GM13976 (cell line): ENCODE measurements at places on chromosomes 13 and 19.
A peak's percentile ranks its signal among the peaks of the same experiment; 100 is the strongest.

DNA sequence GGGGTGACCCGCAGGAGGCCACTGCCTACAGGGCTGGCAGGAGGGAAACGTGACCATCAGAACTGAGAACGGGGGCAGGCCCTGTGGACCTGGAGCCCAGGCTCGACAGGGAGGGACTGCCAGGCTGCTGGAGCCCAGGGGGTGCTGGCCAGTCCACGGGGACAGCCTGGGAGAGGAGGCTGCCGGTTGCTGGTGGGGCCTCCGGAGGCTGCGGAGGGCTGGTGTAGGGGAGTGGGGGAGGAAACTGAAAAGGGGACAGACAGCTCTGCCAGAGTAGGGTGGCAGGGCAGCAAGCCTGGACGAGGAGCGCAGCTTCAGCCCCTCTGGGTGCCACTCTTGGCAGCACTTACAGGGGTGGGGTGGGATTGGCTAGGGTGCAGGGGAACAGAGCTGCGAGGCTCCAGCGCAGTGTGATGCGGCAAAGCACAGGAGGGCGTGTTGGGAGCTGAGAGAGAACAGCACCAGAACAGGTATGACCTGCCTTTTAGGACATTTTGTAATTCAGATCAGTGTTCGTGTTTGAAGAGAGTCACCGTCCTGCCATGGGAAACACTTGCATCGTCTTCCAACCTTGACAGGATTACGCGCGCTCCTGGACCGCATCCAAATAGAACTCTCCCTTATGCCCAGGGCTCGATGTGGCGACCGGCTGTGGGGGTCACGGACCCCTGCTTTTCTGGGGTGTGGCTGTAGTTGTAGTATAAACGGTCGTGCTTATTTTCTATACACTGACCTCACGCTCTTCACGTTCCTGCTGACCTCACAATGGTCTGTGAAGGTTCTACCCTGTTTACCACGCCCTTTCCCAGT is 19.9 kb upstream of the ARHGEF7 start:
- DNase-seq, result no peak

- no peak for DNase-seq
Measured at GRCh38 chr13:107881362-107881761, 334.0 kb downstream of the LIG4 start.

- DNase-seq, result no peak
Measured at GRCh38 chr13:80274643-80275042, 66.3 kb downstream of the SPRY2 start.

DNA sequence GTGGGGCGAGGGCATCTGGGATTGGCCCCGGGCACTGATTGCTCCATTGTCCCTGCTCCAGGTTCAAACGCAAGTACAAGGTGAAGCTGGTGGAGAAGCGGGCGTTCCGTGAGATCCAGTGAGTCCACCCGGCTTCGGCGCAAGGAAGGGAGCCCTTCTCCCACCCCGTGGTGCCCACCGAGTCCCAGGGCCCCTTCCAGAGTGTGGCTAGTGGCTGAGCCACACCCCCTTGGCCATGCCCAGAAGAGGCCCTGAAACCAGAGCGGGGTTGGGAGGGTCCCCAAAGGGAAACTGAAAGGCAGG is 11.2 kb downstream of the NOP53 start:
- peak; percentile 14 for DNase-seq

GRCh38 chr13:103835052-103835451 is 768.8 kb upstream of the SLC10A2 start:
- DNase-seq, result no peak

GRCh38 chr13:112684071-112684845 is 5.6 kb upstream of the ATP11A start:
- no peak for DNase-seq

DNA sequence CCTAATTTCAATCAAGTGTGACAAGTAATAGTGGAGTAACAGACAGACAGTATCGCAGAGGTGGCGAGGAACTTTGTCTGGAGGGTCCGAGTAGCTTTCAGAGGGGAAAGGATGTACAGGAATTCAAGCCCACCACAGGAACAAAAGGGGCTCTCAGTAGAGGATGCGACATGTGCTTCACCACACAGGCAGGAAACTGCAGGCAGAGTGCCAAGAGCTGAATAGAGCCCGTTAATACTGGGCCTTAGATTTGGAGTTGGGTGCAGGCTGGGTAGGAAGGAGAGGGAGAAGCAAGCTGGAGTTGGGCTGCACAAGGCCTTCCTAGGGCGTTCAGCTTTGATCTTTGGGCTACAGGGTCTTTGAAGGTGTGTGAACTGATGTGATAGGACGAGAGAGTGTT is 1.2 kb downstream of the CCDC70 start:
- DNase-seq, result no peak

DNA sequence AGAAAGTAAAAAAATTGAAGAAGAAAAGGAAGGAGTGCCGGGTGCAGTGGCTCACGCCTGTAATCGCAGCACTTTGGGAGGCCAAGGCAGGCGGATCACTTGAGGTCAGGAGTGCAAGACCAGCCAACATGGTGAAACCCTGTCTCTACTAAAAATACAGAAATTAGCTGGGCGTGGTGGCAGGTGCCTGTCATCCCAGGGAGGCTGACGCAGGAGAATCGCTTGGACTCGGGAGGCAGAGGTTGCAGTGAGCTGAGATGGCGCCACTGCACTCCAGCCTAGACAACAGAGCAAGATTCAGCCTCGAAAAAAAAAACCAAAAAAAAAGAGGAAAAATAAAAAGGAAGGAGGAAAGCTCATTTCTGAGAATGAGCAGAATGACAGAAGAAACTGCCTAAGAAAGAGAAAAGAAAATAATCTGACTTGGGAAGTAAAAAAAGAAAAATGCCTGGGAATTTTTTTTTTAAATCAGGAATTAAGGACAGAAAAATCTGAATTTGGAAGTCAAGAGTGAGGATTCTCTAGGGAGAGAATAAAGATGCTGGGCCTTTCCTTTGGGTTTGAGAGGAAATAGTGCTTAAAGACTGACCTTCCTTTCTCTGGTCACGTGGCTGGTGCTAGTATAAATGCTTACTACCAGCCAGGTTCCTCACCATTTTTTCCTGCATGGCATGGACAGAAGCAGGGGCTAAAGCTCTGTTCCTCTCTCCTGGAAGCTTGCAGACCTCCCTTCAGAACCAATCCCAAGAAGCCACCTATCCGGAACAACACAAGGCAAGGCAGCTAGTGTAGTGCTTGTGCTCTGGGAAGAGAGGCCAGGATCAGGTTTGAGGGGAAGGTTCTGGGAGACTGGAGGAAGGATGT is at the start of gene FFAR2:
TSS of gene FFAR2 (plus strand) at position 652 of the 864 bp plus-strand sequence. CDS start 1,458 bp downstream, outside the sequence.
- no peak for DNase-seq

DNA sequence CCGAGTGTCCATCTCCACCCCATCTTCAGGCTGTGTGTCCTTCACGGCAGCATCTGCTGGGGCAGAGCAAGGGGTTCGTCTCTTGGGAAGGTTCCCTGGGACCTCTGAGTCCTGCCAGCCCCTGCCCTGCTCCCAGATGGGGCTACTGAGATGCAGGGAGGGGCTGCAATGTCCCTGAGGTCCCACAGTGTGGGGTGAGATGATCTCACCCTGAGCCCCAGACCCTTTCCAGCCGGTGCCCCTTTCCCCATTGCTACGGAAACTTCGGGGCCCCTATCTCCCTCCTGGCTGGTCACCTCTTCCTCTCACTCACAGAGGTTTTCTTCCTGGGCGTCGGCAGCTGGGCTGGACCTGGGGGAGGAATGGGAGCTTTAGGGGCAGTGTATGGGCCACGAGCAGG is 5.0 kb downstream of the LILRB2 start:
- no peak for DNase-seq

GRCh38 chr19:38263689-38264485 is 486 bp upstream of the SPINT2 start:
- DNase-seq, result peak; percentile 84

GRCh38 chr19:45347570-45348366 is 7.2 kb downstream of the KLC3 start:
- DNase-seq, result no peak

- DNase-seq, result no peak
Measured at GRCh38 chr13:28058866-28059613, 41.3 kb downstream of the FLT3 start.

GRCh38 chr19:4086411-4086867 is 19.7 kb upstream of the ZBTB7A start:
- no peak for DNase-seq

GRCh38 chr13:46127358-46128023 is 22.7 kb upstream of the CPB2 start:
- no peak for DNase-seq

- DNase-seq, result no peak
Measured at GRCh38 chr19:18089726-18090125, 3.0 kb upstream of the IL12RB1 start.

GRCh38 chr13:83220241-83220640 is 662.0 kb downstream of the SLITRK1 start:
- DNase-seq, result no peak

DNA sequence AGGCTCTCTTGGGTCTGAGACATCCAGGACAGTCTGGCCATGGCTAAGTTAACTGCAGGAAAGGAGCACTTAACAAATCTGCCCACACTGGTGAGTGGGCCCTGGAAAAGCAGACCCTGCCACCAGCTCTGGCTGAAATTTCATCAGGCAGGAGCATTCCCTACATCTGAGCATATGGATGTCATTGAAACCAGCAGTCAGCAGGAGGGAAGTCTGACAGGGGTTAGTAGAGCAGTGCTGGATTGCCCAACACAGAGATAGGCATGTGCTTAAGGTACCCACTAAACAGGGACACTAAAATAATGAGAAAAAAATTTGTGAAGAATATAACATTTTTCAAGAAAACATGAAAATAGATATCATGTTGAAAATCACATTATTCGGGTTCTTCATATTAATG is 13.6 kb upstream of the ACOD1 start:
- no peak for DNase-seq

- DNase-seq, result no peak
Measured at GRCh38 chr19:19553670-19554069, 15.6 kb downstream of the CILP2 start.

- peak; percentile 47 for DNase-seq
Measured at GRCh38 chr13:102580552-102581169, 16.1 kb upstream of the TPP2 start.
